ENCODE measurements at places on chromosomes 7 and 10.
A peak's percentile ranks its signal among the peaks of the same experiment; 100 is the strongest.

DNA sequence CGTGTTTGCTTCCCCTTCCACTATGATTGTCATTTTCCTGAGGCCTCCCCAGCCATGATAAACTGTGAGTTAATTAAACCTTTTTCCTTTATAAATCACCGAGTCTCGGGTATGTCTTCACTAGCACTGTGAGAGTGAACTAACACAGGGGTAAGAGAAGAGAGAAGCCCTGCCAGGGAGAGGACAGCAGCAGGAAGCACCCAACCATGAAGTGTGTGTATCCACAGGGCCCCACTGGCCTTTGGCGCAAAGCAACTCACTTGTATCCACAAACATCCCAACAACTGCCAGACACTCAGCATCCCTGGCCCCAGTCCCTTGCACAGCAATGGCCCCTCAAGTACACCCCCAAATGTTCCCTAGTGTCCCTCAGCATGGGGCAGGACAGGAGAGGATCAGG is 115.1 kb downstream of the MAD1L1 start:
- DNase-seq = no peak

DNA sequence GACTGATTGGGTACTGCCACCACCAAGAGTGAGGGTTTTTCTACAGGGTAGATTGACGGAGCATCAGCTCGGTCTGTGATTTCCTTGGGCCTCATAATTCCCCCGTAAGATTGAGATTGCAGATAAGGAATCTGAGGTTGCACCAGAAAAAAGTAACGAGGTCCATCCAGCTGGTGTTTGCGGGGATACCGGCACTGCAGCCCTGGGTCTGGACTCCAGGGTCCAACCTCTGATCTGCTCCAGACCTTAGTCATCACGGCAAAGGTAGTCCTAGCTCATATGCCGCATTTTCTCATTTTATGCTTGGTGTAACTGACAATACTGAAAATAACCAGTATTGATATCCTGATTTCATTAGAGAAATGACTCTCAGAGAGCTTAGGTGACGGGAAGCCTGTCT is 3.9 kb downstream of the CARD11 start:
- DNase-seq = no peak

DNA sequence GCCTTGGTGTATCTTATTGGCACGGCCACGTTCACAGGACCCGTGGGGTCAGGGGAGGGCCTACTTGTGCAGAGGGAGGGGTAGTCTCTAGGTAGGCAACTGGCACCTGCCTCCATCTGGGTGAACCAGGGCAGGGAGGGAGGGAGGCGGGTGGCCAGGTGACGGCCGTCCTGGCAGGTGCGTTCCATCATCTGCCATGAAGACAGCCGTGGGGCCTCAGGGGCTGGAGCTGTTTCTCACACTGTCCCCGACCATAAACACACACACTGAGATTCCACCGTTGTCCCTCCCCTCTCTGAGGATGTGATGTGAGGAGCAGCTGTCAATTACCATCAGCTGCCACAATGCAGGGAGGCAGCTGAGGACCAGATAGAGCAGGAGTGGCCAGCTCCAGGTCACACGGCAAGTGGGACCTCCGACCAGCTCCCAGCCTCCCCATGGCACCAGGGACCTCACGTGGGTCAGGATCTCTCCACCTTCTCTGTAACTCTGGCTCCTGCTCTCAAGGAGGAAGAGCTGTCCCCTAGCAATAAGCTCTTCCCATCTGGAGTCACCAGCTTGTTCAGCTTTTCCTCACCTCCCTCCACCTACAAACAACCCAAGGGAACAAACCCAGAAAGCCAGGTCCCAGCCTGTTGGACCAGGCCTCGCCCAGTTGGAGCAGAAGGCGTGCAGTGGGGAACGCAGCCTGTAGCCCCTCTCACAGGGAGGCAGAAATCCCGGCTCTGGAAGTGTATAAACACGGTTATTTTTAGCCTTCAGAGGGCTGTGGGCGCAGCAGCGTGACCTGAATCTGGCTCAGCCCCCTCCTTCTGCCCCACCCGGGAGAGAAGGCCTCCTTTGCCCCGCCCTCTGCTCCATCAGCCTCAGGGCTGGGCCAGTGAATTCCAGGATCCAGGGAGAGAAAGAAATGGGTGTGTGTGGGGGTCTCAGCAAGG is 33.1 kb downstream of the ZMIZ1 start:
- peak; percentile 66 for DNase-seq

GRCh38 chr7:30424506-30424905 is 54.1 kb downstream of the NOD1 start:
- DNase-seq = no peak

- DNase-seq = no peak
Observed at GRCh38 chr7:158923928-158924511, 67.7 kb downstream of the DYNC2I1 start.

DNA sequence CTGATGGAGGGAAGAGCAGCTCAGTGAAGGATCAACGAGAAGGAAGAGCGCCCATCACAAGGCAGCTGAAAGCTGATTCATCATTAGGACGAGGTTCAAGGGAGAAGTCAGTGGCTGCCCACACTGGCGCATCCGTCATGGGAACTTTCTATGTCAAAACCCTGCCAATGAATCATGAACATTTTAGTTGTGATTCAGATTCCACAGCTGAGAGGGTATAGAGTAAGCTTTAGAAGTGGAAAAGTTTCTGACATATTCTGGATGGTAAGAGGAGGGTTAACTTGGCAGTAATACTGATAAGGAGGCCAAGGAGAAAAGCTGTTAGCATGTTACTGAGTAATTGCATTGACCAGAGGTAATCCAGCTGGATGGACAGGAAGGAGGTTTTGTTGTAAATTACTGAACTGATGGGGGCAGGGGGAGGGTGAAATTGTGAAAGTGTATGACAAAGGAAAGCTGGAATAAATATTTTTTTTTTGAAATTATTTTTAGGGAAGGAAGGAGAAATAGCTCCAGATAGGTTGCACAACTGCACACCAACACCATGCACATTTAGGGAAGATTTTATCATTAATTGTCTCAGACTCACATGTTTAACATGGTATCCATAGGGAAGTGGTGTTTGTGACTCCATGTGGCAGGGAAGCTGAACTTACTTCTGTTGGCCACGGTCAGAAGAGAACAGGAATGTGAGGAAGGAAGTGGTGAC is 78.3 kb upstream of the NRP1 start:
- DNase-seq = peak; percentile 94

DNA sequence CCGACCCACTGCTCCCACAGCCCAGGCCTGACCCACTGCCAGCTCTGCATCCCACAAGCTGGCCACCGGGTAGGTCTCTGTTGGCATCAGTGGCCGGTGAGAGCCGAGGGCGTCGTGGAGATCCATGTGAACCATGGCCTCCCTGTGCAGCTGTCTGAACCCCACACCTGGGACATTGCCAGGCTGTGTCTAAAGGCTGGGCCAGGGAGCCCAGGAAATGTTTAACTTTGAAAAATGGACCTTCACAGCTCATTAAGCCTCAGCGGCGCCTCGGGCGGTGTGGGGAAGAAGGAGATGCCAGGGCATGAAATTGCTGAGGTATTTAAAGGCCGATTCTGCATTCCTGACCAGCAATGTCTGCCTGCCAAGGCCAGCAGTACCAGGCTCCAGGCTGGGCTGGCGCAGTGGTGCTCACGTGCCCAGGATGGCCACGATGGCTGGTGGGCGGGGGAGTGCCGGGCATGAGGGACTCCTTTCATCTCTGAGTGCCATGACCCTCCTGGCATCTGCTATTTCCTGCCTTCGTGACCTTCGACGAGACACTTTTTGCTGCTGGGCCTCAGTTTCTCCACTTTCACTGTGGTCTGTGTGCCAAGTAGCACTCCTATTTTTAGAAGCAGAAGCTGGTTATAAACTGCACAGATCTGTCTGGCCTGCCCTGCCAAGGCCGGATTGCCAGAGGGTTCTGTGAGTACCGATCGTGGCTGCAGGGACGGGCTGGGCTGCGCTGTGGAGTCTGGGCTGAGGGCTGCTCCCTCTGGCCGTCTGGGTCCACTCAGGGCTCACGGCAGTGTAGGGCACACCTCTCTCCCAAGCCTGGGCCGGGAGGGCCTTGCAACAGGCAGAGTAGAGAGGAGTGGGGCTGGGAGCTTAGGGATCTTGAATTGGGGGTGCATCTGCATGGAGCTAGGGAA is 21.8 kb downstream of the ELFN1 start:
- peak; percentile 46 for DNase-seq

DNA sequence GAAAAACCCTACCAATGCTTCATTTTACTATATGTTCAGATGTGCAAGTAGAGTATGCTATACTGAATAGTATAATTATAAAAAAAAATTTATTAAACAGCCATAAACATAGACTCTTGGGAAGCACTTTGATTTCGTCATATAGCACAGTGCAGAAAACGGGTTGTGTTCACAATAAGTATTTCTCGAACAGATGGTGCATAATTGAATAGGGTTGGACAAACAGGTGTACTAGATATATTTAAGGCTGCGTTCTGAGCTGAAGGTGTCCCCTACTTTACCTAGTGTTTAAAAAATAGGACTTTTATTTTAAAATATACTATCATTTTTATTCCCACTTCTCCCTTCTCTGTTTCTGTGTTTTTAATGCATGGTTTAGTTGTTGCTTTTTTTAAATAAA is 841.5 kb downstream of the ANKRD7 start:
- no peak for DNase-seq

GRCh38 chr7:128812514-128813168 is 17.6 kb upstream of the FLNC start:
- DNase-seq = no peak

- peak; percentile 44 for DNase-seq
Observed at GRCh38 chr7:86972072-86972471, 87.4 kb downstream of the ELAPOR2 start.

DNA sequence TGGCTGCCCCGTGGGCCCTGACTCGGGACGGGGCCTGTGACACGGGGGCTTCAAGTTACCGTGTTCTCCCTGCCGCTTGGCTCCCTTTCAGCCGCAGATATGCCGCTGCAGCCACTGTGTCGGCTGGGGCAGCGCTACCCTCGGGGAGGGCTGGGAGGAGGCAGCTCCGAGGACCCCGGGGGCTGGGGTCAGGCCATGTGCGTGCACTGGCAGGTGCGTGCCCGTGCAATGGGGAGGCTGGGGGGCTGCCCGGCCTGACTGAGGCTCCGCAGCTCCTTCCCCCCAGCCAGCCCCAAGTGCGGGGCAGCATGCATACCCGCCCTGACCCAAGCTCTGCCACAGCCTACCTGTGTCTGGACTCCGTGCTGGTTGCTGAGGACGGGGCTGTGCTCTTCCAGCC is 29.2 kb downstream of the KNDC1 start:
- no peak for DNase-seq

DNA sequence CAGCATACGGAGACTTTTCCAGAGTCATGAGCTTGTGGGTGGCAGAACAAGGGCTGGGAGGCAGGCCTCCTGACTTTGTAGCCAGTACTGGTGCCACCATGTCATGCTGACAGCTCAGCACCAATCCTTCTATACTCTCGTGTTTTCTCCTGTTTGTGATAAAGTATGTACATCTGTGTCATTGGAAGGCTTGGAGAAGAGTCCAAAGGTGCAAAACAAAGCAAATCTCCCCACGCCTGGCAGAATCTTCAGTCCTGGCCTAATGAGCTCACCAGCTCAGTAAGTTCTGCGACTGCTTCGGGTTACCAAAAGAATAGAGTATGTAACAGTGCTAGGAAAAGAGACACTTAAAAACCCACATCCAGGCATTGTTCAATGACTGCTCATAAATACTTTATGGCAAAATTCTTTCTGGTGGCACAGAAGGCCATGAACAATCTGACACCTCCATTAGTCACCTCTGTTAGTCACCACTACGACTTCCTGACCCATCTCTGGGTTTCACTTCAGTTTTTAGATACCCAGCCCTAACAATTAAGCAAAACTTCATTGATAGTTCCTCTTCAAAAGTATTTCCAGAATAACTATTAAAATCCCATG is 24.5 kb downstream of the STEAP1 start:
- peak; percentile 90 for DNase-seq

GRCh38 chr7:132571970-132572369 is 4.3 kb downstream of the PLXNA4 start:
- DNase-seq = no peak

GRCh38 chr7:6161463-6162330 is 110.7 kb downstream of the CYTH3 start:
- DNase-seq = no peak

GRCh38 chr10:121069061-121069850 is 218.1 kb downstream of the WDR11 start:
- no peak for DNase-seq

- no peak for DNase-seq
Observed at GRCh38 chr10:113399065-113399464, 153.8 kb upstream of the HABP2 start.

DNA sequence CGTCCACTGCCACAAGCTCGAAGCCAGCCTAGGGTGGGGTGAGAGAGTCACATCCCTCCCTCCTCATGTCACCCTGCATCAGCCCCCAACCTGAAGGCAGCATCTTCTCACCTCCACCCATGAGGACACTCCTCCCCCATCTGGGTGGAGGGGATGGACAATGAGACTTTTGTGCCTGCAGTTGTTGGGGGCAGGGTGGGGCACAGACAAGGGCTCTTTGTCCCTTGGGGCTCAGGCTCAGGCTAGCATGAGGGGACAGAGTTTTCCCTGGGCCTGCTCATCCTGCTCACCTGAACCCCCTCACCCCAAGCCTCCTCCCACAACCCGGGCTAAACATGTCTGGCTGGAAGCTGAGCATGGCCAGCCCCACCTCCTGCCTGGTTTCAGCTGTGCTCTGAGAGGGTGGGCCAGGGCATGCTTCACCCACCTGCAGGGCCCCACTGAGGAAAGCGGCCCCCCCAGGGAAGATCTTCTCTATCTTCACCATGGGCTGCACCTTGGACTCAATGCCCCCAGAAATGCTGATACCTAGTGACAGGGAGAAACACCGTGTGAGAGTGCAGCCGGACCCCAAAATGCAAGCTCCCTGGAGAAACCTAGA is 9.3 kb downstream of the LZTS2 start:
- DNase-seq = no peak

GRCh38 chr10:22609719-22610465 is 104.5 kb downstream of the PIP4K2A start:
- no peak for DNase-seq
